Stromal cell of bone marrow (primary cell): ENCODE measurements at places on chromosomes 4 and X.
A peak's percentile ranks its signal among the peaks of the same experiment; 100 is the strongest.

DNA sequence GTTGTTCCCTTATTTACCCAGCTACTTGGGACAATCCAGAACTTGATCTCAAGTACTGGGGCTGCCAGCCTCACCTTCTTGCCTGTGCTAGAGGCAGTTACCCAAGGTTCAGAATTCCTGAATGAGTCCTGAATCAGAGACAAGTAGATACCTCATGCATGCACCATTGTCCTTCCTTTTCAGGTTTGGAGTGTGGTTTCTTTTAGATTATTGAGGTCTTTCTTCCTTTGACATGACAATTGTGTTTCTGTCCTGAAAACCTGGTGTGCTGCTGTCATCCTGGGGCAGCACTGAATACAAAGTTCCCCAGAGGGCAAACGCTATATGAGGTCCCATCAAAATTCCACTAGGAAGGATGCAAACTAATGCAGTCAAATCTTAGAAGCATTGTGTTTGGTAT lies 3.5 kb downstream of the CXCL2 start:
- DNase-seq = no peak

DNA sequence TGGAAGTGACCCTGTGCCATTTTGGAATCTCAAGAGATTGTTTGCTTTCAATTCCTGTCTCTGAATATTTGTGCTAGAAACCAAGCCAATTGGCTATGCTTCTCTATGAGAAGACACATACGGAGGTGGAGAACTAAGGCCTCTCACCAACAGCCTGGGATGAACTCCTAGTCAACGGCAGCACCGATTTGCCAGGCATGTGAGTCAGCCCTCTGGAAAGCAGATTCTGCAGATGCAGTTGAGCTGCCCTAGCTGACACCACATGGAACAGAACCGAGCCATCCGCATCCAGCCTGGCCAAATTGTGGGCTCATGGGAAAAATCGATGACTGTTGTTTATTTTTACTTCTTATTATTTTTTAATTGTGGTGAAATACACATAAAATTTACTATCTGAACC lies 58.2 kb upstream of the WDFY3 start:
- DNase-seq = peak; percentile 10

DNA sequence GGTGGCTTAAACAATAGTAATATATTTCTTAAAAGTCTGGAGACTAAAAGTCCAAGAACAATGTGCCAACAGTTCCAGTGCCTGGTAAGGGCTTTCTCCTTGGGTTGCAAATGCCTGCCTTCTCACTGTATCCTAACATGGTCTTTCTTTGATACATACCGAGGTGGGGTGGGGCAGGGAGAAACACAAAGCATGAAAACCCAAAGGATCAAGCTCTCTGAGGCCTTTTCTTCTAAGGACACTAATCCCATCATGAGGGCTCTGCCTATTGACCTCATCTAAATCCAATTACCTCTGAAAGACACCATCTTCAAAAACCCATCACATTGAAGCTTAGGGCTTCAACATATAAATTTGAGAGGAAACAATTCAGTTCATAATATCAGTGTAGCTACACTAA lies 311.3 kb downstream of the GRID2 start:
- no peak for DNase-seq

- DNase-seq = no peak
These were observed 45.2 kb upstream of the TRIM2 start for GRCh38 chr4:153159016-153159415.

GRCh38 chrX:38278682-38279081 lies 48.6 kb downstream of the RPGR start:
- DNase-seq = no peak

GRCh38 chr4:26619784-26620183 lies 35.9 kb downstream of the TBC1D19 start:
- no peak for DNase-seq
